ENCODE measurements at places on chromosomes 16 and 17. TPM values are rescaled to one million over a fixed set of nuclear protein-coding genes. Genes with fewer than 3 reads are reported as not detected.

DNA sequence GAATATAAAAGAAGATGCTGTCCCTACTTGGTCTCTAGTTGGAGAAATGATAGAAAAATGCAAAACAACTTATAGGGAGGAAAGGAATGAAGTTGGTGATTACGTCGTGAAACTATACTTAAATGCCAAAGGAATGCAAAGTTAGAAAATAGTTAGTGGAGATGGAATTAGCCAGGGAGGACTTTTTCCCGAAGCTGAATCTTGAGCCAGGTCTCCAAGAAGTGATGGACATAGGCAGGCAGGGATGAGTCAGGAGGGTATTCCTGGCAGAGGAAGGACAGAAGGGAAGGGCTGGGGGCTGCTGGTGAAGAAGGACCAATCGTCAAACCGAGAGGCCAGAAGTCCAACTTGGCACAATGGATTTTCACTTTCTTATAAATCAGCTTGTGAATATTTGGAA lies 1.8 kb downstream of the SNTB2 start:
- peaks cover 20% of the 10 kb centered on the region for H3K36me3 ChIP-seq
- peaks cover 30% of the 10 kb centered on the region for H3K4me1 ChIP-seq
- no peak overlapping the region for H3K27ac ChIP-seq

DNA sequence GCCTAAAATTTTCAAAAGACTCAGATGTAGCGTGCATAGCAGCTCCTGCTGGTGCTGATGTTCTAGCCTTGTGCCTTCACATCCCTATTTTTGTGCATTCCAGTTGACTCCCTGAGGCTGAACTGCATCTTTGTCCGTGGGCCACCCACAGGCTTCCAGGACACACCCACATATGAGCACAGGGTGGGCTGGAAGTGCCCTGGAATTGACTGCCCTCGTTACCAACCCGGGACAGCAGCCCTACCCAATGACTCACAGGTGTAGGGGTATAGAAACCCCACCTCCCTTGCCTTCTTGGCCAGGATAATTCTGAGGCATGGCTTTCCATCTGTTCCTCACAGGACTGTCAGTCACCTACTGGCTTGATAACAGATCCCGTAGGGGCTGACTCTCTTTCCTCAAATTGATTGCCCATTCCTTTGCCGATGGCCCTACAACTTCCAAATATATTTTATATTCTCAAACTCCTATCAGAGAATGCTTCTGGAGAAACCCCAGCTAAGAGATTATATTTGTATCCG lies 65.9 kb upstream of the CDH13 start:
- H3K27ac ChIP-seq: no peak overlapping the region
- DNase-seq: no peak
- H3K36me3 ChIP-seq: no peaks in the 10 kb centered on the region
- H3K4me1 ChIP-seq: no peaks in the 10 kb centered on the region
- no peak overlapping the region for H3K4me3 ChIP-seq

DNA sequence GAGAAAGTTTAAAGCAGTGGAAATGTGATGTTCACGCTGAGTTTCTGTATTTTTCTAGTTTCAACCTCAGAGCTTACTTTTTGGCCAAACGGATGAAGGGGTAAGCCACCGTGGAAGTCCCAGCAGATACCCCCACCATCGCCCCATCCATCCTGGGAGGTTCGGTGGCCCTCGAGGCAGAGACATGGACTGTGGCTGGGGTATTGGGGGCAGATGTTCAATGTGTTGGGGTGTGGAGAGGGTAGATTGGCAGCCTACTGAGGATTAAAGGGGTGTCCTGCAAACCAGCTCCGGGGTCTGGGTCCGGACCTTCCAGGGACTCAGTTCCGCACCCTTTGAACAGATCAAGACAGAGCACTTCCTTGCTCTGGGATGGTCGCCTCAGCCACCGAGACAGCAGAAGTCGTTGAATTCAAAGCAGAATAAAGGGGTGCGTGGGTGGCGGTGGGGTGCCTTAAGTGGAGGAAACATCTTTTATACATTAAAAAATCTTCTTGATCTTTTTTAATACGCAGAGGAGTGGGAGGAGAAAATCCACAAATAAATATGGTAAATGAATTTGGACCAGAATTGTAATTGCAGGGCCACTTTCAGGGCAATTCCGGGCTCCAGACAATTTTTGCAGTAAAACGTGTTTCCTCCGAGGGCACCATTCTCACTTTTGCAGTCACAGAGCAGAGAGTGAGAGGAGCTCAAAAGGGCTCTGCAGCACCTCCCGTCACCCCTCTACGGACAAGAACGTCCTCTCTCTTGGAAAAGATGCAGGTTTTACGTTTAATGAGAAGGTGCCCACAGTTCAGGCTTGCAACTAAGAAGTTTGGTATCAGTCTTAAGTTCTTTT lies 8.2 kb upstream of the CBX8 start:
- DNase-seq: no peak
- H3K4me3 ChIP-seq: no peak overlapping the region
- peaks cover 33% of the 10 kb centered on the region for H3K4me1 ChIP-seq
- H3K27me3 ChIP-seq: peaks cover 94% of the 10 kb centered on the region
- no peaks in the 10 kb centered on the region for H3K36me3 ChIP-seq

DNA sequence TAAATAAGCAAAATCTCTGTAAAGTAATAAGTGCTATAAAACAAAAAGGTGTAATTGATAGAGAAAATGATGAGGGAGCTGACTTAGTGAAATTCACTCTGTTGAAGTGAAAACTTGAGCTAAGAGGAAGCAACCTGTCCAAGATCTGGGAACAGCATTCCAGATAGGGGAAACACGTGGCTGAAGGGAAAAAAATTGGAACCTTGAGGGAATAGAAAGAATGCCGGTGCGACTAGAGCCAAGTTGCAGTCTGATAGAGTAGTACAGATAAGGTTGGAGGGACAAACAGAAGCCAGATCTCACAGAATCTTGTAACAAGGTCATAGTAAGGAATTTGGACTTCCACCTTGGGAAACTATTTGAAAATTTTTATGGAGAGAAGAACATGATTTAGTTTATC lies 623 bp upstream of the DDX52 start:
- peak overlapping the region; percentile 57 for H3K27ac ChIP-seq
- peak overlapping the region; percentile 70 for H3K4me3 ChIP-seq
- H3K27me3 ChIP-seq: no peaks in the 10 kb centered on the region
- peaks cover 32% of the 10 kb centered on the region for H3K36me3 ChIP-seq

- DNase-seq: no peak
- H3K36me3 ChIP-seq: no peaks in the 10 kb centered on the region
- no peak overlapping the region for H3K27ac ChIP-seq
- H3K27me3 ChIP-seq: no peaks in the 10 kb centered on the region
- no peaks in the 10 kb centered on the region for H3K4me1 ChIP-seq
These were observed 36.2 kb downstream of the ASPA start for GRCh38 chr17:3511852-3512504.

TBC1D3H gene
- total RNA-seq: not detected

KRTAP4-7 gene
- not detected for total RNA-seq

PABPN1L gene
- not detected for total RNA-seq
